H7 (cell line): ENCODE measurements at places on chromosomes 13 and 19. TPM values are rescaled to one million over a fixed set of nuclear protein-coding genes. Genes with fewer than 3 reads are reported as not detected.

DNA sequence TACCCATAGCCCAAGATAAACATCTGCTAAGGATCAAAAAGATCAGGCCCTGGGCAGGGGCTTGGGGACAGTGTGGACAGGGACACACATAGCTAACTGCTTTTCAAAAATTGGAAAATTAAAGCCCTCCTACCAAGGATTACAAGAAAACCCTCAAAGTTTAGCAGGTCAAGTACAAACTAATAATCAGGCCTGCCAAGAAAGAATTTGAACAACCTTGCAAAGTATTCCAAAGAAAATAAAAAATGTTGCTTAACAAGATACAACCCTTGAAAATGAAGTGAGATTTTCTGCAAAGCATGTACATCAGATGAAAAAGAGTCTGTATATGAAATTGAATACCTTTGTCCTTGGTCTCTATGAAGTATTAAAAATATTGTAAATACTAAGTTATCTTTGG is 67.3 kb downstream of the KLF12 start:
- DNase-seq = no peak

- no peak for DNase-seq
These were observed 5.4 kb downstream of the MPV17L2 start for GRCh38 chr19:18198374-18198773.

AXL gene
- 23.3 and 26.8 TPM in 2 replicates for total RNA-seq

DNA sequence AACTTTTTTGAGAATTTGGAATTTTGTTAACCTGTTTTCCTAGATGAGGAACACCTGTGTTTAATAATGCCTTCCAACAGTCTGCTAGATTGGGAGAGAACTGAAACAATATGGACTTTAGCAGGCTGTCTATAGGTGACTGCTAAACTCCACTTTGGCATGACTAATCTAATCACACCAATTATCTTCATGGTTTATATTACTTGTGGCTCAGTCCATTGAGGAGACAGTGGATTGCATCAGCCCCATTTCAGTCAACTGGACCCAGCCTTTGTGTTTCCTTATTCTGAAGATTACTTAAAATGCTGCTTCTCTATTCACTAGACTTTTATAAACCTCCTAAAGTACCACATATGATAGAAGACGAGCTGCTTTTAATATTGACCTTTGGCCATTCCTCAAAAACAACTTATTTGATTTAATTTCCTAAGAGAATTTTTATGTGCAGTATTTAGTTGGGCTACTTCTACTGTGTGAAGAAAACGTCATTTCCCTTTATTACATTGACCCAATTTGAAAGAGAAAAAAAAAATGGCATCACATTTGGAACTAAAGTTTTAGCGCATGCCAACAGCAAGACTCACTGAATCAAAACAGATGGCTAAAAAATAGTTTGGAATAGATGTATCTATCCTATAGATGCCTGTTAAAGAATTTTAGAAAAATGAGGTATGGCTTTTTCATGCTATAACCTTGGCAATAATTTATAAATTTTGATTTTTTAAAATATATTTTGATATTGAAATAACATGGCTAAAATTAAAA is 295.8 kb downstream of the NDFIP2 start:
- DNase-seq = no peak

FCGBP gene
- 0.10 and 0.22 TPM in 2 replicates for total RNA-seq
